ENCODE measurements at places on chromosomes 4 and X.

- no peak for DNase-seq
Observed at GRCh38 chr4:148633720-148634119, 191.5 kb upstream of the NR3C2 start.

DNA sequence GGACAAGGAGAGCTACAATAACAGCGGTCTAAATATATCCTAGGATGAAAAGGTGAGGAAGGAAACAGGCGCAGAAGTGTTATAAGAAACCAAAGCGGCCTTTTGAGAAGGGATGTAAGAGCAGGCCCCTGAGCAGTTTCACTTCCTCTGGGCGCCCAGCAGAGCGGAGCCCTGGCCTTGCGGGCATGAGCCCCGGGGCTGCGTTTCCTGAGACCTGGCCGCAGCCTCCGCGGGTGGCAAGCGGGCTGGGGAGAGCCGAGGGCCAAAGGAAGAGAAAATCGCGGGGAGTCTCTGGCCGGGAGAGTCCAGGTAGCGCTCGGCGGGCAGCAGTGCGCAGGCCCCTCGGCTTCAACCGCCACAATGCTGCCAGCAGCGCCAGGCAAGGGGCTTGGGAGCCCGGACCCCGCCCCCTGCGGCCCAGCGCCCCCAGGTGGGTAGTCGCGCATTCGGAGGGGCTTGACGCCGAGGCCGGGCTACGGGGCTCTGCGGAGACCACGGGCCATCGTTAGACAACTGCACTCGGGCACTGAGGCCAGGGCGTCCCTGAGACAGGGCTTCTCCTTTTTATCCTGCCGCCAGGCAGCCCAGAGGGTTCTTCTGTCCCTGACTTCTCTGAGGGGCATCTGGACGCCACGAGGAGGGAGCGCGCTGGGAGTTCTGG lies at the start of gene BANK1:
TSS of gene BANK1 (plus strand) at position 210 of the 661 bp plus-strand sequence. CDS start at position 361, 151 bp downstream.
- no peak for DNase-seq

DNA sequence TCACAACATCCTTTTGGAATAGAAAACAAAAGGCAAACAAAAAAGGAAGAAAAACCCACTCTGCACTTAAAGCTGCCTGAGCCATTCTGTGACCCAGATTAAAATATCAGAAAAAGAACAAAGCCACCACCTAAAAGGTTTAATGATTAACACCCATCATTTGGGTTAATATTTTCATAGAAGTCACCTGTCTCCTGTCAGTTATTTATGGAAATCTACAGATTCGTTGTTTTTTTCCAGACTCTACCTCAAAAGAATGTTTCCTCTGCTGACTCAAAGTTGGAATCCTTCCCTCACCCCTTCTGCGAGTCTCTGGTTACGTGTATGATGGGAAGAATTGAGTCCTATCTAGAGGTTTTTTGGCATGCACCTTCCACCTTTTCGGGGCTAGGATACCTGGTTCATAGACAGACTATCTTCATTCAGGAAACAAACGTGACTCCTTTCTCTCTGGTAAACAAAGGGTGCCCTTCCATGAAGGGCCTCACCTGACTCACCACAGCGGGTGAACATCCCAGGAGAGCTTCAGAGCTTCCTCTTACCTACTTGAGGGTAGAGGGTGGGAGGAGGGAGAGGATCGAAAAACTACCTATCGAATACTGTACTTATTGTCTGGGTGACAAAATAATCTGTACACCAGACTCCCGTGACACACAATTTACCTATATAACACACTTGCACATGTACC lies 19.6 kb upstream of the CA5B start:
- DNase-seq, result no peak

GRCh38 chr4:92198711-92199110 lies 105.1 kb upstream of the GRID2 start:
- no peak for DNase-seq

GRCh38 chr4:71222661-71223060 lies 116.2 kb upstream of the SLC4A4 start:
- no peak for DNase-seq

GRCh38 chr4:85603437-85604336 lies 128.7 kb downstream of the ARHGAP24 start:
- DNase-seq, result peak; percentile 72

DNA sequence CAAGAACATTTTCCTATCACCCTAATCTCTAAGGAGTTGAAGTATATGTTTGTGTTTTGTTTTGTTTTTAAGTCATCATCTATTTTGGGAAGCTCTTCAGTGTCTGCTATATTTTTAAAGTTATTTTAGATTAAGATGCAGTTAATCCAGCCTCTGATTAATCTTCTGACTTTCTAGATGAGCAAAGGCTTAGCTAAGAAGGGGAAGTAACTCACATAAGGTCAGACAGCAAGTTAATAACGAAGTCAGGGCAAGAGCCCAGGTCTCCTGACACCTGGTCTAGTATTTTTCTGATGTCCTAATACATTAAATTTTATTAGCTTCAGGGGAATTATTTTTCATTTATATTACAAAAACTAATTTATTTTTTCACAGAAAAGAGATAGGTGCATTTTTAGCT lies 168.5 kb downstream of the SOWAHB start:
- DNase-seq, result no peak

DNA sequence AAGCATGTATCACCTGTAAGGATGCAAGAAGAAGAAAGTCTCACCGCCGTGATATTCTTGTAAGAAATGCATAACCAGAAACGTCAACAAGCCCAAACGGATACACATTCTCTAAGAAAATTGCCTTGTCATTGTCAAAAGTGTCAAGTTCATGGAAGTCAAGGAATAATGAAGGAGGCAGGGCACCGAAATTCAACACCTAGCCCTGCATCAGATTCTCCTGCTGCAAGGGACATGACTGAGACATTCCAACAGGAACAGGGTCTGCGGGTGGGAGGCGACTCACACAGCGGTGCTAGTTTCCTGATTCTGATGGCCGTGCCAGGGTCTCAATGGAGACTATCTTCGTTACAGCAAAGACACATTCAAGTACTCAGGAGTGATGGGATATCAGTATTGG lies 26.7 kb downstream of the IRF2 start:
- DNase-seq, result no peak

GRCh38 chrX:29867971-29868370 lies 347.4 kb upstream of the MAGEB2 start:
- DNase-seq, result no peak

DNA sequence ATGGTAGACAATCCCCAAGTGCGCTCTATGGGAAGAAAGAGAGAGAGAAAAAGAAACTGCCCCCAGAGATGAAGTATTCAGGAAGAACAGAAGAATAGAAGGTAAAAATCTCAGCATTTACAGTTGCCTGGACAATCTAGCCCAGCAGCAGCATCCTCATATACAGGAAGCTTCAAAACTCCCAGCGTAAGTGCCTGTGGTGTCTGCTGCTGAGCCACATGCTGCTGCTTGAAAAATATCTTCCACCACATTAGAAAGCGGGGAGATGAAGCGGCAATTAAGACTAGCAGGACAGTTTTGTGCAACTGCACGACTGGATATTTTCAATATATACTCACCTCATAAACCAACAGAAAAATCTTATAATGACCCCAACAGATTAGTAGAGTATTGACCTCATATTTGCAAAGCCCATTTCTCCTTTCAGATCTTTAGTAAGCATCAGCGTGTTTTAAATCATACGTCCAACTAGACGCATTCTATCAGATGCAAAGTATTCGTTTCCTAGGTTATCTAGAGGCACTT lies 972.0 kb upstream of the TENM3 start:
- no peak for DNase-seq

DNA sequence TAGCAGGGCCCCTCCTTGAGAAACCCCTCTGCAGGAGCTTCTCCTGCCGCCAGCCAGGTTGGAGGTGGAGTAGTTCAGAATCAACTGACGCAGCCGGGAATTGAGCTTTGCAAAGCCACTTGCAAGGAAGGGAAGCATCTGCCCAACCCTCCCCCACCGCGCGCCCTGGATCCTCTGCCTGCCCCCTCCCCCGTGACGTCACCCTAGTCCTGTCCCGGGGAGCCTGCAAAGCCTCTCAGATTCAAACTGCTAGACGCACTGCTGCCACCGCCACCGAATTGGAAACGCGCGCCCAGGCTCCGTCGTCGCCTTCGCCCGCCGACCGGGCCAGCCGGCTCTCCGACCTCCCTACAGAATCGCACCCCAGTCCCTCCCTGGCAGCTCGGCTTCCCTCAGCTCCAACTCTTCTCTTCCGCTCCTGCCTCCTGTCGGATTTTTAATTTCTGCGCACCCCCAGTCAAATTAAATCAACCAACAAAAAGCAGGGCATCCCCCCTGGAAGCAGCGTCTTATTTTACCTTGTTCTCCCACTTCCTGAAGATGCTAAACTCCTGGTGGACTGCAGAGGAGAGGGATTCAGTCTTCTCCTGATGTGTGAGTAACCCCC lies 3.8 kb downstream of the SLITRK2 start:
- DNase-seq, result peak; percentile 0

DNA sequence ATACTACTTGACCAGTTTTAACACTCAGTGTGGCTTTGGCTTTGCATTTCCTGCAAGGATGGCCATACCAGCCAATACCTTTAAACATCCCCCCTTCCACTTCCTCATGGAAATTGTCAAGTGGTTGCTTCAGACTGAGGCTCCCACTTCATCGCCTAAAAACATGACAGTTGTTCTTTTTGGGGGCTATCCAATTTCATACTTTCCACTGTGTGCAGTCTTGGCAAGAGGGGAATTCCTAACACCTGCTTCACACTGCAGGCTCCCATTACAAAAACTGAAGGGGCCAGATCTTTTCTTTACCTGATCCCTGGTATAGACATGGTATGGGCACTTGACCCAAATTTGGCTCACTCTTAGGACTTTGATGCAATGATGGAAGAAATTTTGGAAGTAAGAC lies 28.5 kb upstream of the TSR2 start:
- DNase-seq, result no peak

- DNase-seq, result no peak
Observed at GRCh38 chr4:79980448-79980847, 92.6 kb downstream of the ANTXR2 start.

Data from SHP77 (cell line).